ENCODE measurements at places on chromosomes 6 and 20.

- no peak for DNase-seq
Observed at GRCh38 chr6:169866668-169867521, 115.5 kb downstream of the ERMARD start.

DNA sequence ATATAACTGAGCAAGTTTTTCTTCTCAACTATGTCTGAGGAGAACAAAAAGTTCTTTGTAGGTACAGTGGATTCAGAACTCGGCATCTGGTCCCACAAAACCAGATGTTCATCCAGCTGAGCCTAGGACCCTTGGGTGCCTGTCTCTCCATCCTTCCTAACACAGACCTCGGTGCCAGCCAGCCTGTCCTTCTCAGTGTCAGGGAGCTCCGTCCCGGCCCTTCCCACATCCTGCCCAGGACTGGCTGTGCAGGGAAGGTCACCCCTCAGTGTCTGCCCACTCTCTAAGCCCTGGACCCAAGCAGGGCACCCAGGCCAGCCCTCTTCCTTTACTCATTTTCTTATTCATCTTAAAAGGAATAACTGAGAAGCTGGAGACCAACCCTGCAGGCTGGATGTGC lies 32.0 kb upstream of the AGPAT4 start:
- DNase-seq, result no peak

DNA sequence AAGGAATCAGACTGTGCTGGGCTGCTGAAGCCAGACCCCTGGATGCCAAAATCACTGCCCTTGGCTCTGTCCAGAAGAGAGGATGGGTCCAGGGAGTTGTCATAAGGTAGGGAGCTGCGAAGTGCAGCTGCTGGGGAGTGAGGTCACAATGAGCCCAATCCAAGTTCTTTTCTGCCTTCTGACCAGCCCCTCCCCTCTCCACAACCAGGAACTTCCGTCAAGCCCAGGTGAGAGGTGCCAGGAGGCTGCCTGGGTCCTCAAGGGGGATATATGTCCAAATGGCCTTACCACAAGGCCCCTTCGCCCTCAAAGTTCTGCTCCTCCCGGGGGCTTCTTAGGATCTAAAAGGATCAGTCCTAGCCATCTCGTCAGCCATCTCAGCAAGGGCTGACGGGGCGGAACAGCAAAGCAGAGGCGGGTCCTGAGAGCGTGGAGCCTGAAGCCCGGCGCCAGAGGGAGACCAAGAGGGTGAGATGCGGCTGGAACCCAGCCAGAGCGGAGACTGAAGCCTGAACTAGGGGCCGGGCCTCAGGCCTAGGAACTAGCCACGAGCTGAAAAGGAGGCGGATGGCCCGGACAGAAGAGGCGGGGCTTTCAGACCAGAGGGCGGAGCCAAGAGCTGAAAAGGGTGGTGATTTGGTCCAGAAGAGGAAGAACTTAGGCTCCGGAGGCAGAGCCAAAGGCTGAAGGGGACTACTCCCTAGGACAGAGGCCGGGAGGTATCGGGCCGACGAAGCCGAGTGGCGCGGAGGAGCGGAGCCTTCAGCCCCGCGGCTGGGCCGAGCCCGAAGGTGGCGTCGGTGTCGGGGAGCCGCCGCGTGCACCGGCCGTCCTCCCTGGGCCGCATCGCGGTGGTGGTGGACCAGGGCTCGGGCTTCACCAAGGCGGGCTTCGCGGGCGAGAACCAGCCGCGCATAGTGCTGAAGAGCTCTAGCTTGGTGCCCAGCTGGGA lies at the start of gene ACTL10:
Gene ACTL10, plus strand, starts transcription at position 651 of the 952 bp plus-strand sequence. CDS start 555 bp downstream, outside the sequence.
- DNase-seq, result peak; percentile 89

GRCh38 chr20:9672981-9673380 lies 158.6 kb downstream of the LAMP5 start:
- no peak for DNase-seq

DNA sequence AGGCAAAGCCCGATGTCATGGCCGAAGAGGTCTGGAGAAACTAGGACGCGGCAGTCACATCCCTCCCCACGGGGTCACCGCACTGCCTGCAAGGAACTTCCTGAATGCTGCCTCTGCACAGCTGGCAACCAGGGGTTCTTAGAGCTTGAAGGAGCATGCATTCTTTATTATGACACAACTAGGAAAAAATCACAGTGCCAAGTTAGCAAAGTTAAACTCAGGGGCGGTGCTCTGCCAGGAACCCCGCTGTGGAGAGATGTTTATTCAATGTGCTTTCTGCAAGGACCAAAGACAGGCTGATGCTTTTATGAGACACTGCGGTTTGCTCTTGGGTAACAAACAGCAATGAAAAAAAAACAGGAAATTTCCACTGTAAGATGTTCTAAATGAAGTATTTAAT lies 287.3 kb upstream of the FOXQ1 start:
- DNase-seq, result no peak

DNA sequence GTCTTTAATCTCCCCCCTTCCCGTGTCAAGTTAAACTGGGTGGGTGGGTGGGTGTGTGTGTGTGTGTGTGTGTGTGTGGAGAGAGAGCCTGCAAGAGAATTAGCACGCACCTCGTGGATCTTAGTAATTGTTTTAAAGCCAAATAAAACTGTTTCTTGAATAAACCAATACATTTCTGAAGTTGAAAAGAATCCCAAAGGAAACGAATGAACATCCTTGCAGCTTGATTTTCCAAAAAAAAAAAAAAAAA lies 381 bp upstream of the BICRAL start:
- no peak for DNase-seq

- DNase-seq, result no peak
Observed at GRCh38 chr6:168713839-168714238, 272.9 kb downstream of the SMOC2 start.

DNA sequence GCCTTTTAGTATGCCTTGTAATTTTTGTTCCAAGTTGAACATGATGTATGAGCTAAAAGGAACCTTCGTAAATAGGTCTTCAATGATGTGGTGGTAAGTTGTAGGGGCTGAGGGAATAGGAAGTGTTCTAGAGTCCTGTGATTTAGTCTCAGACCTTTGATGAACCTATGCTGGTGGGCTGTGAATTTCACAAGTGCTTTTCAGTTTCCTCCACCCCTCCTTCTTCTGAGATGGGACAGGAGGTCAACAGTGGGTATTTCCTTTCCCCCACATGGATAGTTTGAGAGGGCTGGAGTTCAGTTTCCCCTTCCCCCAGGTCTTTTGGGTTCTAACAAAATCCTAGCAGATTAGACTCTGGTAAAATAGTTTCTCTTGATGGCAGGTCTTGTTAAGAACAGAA lies 121.0 kb upstream of the ATXN1 start:
- DNase-seq, result no peak

GRCh38 chr6:32047855-32048766 lies 9.9 kb downstream of the CYP21A2 start:
- DNase-seq, result peak; percentile 75

GRCh38 chr6:11785774-11786579 lies 7.4 kb upstream of the ADTRP start:
- no peak for DNase-seq

DNA sequence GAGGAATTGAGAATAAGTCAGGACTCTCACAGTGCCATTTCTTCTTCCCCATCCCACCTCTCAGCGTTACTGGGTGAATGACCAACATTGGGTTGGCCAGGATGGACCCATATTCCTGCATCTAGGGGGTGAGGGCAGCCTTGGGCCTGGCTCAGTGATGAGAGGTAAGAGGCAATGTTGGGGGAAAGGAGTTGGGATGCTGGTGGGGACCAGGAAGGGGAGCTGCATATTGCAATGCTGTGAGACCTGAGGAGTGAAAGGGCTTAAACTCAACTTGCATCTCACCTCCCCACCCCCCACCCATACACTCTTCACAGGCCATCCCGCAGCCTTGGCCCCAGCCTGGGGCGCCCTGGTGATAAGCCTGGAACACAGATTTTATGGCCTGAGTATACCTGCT lies 1.3 kb downstream of the PRSS16 start:
- DNase-seq, result no peak

DNA sequence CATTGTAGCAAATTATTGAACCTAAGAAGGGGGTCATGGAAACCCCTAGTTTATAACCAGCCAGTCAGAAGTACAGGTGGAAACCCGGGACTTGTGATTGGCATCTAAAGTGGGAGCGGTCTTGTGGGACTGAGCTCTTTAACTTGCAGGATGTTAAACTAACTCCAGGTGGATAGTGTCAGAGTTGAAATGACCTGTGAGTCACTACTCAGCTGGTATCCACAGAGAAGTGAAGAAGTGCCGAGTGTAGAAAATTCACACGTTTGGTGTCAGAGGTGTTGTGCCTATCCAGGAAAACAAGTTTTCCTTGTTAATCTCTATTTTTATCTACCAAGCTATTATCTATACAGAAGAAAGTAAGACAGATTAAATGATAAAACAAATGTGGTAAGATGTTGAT lies 179.7 kb downstream of the ADGRG6 start:
- no peak for DNase-seq

DNA sequence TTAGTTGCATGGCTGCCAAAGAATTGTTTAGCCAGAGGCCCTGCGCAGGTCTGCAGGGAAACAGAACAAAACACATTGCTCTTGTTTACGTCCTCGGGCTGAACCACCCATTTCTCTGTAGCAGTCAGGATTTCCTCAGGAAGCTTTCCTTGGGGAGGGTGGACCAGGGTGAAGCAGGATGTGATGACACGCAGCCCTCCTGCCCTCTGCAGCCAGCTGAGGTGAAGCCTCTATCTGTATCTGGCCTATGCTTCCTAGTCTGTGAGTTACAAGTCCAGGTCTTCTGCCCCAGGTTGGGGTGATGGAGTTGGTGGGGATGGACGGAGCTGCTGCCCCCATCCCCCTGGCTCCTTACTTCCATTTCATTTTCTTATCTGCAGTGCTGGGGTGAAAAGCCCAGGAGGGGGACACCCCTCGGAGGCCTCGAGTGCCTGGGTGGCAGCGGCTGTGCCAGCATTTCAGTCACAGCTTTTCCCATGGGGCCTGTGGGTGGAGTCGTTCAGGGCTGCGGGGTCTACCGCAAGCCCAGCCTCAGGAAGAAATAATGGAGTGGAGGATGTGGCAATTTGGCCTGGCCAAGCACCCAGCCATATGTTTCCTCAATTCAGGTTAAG lies 24.9 kb downstream of the SASH1 start:
- DNase-seq, result peak; percentile 15

GRCh38 chr6:36210886-36211595 lies 14.5 kb downstream of the BRPF3 start:
- no peak for DNase-seq

DNA sequence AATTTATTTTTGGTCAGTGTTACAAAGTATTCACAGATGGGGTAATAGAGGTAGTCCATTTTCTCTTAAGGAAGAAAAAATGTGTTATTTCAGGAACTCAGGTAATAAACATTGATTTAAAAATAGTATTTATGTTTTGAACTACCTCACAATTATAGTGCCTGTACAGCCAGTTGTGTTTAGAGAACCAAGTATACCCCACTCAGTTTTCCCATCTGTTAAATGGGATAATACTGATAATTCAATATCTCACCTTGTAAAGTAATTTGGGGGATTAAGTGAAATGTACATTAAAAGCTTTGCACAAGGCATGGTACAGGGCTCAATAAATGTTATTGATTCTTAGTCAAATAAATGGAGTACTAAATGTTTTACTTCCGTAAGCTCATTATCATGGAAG lies 4.7 kb downstream of the ZNF451 start:
- no peak for DNase-seq

GRCh38 chr20:5065879-5066383 lies 53.8 kb downstream of the PCNA start:
- DNase-seq, result no peak

DNA sequence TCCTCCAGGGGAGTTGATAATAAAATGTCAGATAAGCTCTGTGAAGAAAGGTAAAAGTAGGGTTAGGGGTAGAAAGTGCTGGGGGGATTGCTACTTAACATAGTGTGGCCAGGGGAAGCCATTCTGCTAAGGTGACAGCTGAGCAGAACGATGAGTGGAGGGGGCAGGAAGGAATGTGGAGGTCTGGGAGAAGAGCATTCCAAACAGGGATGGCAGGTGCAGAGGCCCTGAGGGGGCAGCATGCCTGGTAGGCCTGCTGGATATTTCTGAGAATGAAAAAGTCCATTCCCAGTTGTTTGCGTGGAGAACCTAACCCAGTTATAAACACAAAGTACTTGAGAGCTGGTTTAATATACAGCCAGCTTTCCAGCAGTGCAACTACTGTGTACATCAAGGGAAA lies 9.3 kb downstream of the GFRA4 start:
- DNase-seq, result no peak

DNA sequence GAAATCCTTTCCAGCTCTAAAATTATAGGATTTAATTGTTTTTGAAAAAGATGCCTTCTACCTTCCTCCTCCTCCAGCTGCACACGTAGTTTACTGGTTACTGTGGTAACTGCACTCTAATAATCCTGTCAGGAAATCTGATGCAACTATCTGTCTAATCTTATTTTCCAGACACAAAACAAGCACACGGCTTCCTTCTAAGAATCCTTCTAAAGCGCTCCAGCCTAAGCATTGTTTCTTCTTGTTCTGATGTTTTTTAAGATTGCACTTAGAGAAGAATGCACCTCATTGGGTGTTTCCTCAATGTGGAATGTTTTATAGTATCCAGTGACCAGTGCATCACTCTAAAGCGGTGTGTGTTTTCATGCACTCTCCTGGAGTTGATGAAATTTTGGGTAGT lies 63.6 kb downstream of the CARMIL1 start:
- no peak for DNase-seq

DNA sequence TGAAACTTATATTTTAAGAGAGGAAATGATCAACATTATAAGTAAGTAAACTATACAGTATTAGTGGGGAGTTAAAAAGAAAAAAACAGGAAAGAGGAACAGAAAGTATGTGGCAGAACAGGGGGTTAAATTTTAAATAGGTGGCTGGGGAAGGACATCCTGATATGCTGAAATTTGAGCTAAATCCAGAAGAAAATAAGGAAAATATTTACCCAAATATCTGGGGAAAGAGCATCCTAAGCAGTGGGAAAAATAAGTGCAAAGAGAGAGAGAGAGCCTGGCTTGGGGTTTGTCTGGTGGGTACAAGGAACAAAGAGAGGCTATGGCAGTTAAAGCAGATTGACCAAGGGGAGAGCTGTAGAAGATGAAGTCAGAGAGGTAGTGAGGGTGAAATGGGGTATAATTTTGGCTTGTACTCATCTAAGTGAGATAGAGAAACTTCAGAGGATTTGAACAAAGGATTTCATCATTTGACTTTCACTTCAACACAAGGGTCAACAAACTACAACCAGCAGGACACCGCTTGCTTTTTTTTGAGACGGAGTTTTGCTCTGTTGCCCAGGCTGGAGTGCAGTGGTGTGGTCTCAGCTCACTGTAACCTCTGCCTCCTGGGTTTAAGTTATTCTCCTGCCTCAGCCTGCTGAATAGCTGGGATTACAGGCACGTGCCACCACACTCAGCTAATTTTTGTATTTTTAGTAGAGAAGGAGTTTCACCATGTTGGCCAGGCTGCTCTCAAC lies 328.4 kb upstream of the CNR1 start:
- no peak for DNase-seq

GRCh38 chr6:31270788-31271640 lies 878 bp downstream of the HLA-C start:
- peak; percentile 71 for DNase-seq

DNA sequence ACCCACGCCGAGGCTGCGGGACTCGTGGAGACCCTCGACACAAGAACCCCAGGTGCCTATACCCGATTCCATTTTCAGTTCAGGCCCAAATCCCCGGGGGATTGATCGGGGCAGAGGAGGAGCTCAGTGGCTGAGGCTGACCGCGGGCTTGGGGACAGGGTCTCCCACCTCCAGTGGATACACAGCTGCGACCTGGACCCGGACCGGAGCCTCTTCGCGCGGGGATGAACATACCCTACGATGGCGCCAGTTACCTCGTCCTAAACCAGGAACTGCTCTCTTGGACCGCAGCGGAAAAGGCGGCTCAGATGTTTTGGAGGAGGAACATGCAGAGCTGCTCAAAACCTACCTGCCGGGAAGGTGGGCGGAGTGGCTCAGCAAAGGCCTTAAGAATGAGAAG lies 27.4 kb upstream of the HLA-G start:
- DNase-seq, result no peak

All from neural progenitor cell (in vitro differentiated cells).